H9 (cell line): ENCODE measurements at places on chromosomes 13 and 19. TPM values are rescaled to one million over a fixed set of nuclear protein-coding genes. Genes with fewer than 3 reads are reported as not detected.

DNA sequence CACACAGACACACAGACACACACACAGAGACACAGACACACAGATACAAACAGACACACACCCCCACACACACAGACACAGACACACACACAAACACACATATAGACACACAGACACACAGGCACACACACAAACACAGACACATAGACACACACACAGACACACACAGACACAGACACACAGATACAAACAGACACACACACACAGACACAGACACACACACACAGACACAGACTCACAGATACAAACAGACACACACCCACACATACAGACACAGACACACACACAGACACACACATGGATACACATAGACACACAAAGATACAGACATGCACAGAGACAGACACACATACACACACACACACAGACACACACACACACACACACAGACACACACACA, 174.5 kb downstream of the URI1 start:
- no peak overlapping the region for H3K27ac ChIP-seq
- no peak for DNase-seq
- H3K36me3 ChIP-seq = no peaks in the 10 kb centered on the region; the same call in 2 of the 3 replicates
- no peaks in the 10 kb centered on the region for H3K4me1 ChIP-seq

DNA sequence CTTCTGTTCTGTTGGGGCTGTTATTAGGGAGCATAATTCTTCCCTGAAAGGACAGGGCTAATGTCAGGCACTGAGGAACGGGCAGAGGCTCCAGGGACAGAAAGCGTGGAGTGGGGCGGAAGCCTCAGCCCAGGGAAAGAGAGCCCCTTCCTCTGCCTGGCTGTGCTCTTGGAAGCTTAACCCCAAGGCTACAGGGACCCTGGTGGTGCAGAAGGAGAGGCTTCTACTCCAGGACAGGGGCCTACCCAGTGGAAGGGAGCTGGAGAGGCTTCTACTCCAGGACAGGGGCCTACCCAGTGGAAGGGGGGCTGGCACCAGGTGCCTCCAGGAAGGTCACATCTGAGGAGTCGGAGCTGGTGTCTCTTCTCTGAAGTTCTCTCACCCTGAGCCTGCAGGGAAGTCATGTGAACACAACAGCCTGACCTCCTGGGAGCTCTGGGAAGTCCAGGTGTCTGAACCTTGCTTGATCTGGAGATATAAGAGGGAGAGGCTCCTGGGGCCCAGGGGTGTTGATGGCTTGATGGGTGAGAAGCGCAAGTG, 159.5 kb upstream of the SOX1 start:
- H3K36me3 ChIP-seq = no peaks in the 10 kb centered on the region; the same call in 2 of the 3 replicates
- DNase-seq = peak; percentile 12
- no peak overlapping the region for H3K27ac ChIP-seq
- H3K27me3 ChIP-seq = no peaks in the 10 kb centered on the region

DNA sequence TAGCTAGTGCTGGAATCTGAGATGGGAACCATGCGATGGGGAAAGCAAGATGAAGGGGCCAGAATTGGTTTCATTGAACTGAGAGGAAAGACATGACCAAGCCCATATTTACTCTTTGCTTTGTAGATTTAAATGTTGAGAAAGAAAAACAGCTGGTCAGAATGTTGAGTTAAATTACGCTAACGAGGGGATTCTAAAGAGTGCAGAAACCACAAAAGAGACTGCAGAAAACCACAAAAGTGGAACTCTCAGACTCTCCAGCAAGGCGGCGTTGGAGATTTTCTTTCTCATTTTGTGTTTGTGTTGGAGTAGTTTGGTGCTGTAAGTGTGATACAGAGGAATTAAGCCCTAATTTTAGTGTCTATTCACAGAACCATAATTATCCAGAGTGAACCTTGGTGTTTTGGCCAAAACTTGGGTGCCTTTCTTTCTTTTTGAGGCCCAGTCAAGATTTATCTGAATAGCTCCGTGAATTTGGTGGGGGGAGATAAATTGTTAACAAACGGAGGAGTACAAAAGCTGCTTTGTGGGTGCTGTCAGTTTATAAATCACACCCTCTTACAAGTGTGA, 26.3 kb downstream of the SAE1 start:
- DNase-seq = no peak
- H3K27ac ChIP-seq = peak overlapping the region; percentile 10
- H3K36me3 ChIP-seq = peaks cover 71% of the 10 kb centered on the region

GRCh38 chr19:18495204-18495911, 26.5 kb downstream of the ELL start:
- peaks cover 2% of the 10 kb centered on the region; the same call in 1 of the 2 replicates for H3K4me1 ChIP-seq
- H3K36me3 ChIP-seq = no peaks in the 10 kb centered on the region
- DNase-seq = peak; percentile 43

DNA sequence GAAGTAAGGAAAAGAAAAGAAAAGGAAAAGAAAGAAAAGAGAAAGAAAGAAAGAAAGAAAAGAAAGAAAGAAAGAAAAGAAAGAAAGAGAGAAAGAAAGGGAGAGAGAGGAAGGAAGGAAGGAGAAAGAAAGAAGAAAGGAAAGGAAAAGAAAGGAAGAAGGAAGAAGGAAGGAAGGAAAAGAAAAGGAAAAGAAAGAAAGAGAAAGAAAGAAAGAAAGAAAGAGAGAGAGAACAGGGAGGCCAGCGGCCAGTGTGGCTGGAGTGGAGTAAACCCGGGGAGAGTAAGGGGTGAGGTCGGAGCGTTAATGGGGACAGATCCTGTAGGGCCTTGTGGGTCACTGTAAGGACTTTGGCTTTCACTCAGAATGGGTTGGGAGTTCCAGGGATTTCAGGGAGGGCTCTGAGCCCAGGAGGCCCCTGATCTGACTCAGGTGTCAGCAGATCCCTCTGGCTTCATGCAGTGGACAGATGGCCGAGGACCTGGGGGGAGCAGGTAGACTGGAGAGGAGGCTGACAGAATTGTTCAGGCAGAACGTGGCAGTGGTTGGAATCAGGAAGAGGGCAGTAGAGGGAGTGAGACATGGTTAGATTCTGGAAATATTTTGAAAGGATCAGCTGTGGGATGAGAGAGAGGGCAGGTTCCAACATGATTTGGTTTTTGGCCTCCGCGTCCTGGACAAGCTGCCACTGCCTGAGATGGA, 19.8 kb upstream of the FXYD3 start:
- no peaks in the 10 kb centered on the region for H3K27me3 ChIP-seq
- H3K4me3 ChIP-seq = no peak overlapping the region
- no peak overlapping the region for H3K27ac ChIP-seq
- no peaks in the 10 kb centered on the region for H3K36me3 ChIP-seq
- no peaks in the 10 kb centered on the region for H3K4me1 ChIP-seq
- DNase-seq = no peak

GRCh38 chr19:17647071-17648020, 40.8 kb downstream of the UNC13A start:
- H3K36me3 ChIP-seq = peaks cover 46% of the 10 kb centered on the region
- DNase-seq = peak; percentile 57
- H3K4me3 ChIP-seq = no peak overlapping the region
- no peaks in the 10 kb centered on the region for H3K27me3 ChIP-seq
- H3K4me1 ChIP-seq = no peaks in the 10 kb centered on the region

GRCh38 chr13:102873653-102874052, 27.8 kb downstream of the ERCC5 start:
- no peaks in the 10 kb centered on the region for H3K4me1 ChIP-seq
- H3K36me3 ChIP-seq = peaks cover 20% of the 10 kb centered on the region
- H3K27ac ChIP-seq = no peak overlapping the region
- no peaks in the 10 kb centered on the region for H3K27me3 ChIP-seq

DNA sequence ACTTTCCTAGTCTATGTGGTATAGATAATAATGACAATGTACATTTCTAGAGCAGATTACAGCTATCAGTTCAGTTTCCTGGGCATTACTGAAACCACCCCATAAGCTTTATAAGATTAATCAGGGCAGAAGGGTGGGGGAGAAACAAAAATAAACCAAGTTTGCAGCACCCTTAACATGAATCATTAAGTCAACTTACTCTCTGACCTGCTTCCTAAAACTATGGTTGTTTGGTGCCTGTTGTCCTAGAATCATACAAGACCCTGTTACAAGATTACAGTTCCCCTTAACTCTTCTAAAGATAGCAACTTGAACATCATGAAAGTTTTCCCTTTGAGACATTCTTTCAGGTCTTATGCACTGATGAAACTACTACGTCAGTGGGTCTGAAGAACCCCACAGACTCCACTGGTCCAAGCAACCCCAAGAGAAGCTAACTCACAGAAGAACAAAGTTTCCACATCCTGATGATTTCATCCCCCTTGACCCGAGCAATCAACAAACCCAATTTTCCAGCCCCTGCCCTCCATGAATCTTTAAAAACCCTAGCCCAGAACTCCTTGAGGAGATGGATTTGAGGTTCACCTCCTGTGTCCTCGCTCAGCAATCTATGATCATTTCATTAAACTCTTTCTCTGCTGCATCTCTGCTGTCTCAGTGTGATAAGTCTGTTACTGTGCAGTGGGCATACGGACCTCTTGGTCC, 336.5 kb downstream of the FOXO1 start:
- H3K4me1 ChIP-seq = no peaks in the 10 kb centered on the region; the same call in 1 of the 2 replicates
- no peak overlapping the region for H3K27ac ChIP-seq
- no peak for DNase-seq
- H3K36me3 ChIP-seq = 0 out of 2 replicates have a peak, but pooled peaks cover 3% of the 10 kb centered on the region

DNA sequence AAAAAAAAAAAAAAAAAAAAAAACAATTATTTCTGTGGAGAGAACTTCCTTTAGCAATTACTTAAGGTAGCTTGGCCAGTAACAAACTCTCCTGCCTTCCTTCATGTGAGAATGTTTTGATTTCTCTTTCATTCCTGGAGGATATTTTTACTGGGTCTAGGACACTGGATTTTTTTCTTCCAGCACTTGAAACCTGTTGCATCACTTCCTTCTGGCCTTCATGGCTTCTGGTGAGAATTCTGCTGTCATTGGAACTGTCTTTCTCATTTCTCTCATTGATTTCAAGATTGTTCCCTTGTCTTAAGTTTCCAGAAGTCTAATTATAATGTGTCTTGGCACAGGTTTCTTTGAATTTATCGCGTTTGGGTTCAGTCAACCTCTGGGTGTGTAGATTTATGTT, 19.3 kb upstream of the RAB20 start:
- H3K4me3 ChIP-seq = no peak overlapping the region
- H3K4me1 ChIP-seq = no peaks in the 10 kb centered on the region
- DNase-seq = no peak
- no peaks in the 10 kb centered on the region for H3K27me3 ChIP-seq
- H3K27ac ChIP-seq = no peak overlapping the region
- H3K36me3 ChIP-seq = no peaks in the 10 kb centered on the region

DNA sequence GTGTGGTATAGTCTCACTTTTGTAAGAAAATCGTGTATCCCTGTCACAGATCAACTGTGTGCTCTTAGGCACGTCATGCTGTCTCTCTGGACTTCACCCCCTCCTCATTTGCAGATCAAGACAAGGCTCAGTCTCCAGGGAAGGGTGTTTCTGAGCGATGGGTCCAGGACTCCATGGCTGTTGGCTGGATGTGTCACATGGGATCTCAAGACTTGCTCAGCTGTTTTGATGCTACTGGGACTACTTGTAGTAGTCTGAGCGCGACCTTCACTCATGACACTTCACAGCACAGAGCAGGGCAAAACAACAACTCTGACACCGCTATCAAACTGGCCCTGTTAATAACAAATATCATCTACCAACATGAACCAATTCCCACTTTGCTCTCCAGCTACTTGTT, 36.2 kb downstream of the SMAD9 start:
- H3K27ac ChIP-seq = no peak overlapping the region
- H3K4me3 ChIP-seq = no peak overlapping the region
- no peaks in the 10 kb centered on the region for H3K36me3 ChIP-seq
- H3K27me3 ChIP-seq = no peaks in the 10 kb centered on the region
- peaks cover 3% of the 10 kb centered on the region; the same call in 1 of the 2 replicates for H3K4me1 ChIP-seq
- no peak for DNase-seq

- H3K4me3 ChIP-seq = no peak within 1 kb of the TSS
- peak; percentile 21 for DNase-seq
- H3K27ac ChIP-seq = no peak within 1 kb of the TSS
- H3K4me1 ChIP-seq = peaks cover 2% of the 10 kb centered on the region; the same call in 1 of the 2 replicates
Observed at GRCh38 chr19:49335071-49335783, at the start of gene CD37. CD37 (plus strand) TSS chr19:49335406; CDS start chr19:49335541, 135 bp downstream.

- H3K4me3 ChIP-seq = no peak overlapping the region
- no peaks in the 10 kb centered on the region for H3K27me3 ChIP-seq
- no peak overlapping the region for H3K27ac ChIP-seq
- H3K36me3 ChIP-seq = peaks cover 3% of the 10 kb centered on the region
- DNase-seq = no peak
- H3K4me1 ChIP-seq = no peaks in the 10 kb centered on the region; the same call in 1 of the 2 replicates
Observed at GRCh38 chr19:13262450-13262849, 112.2 kb downstream of the IER2 start.

GRCh38 chr19:8552810-8553209, 24.4 kb downstream of the MYO1F start:
- H3K27ac ChIP-seq = no peak overlapping the region
- no peaks in the 10 kb centered on the region for H3K27me3 ChIP-seq
- peak; percentile 58 for DNase-seq
- H3K4me3 ChIP-seq = no peak overlapping the region

DNA sequence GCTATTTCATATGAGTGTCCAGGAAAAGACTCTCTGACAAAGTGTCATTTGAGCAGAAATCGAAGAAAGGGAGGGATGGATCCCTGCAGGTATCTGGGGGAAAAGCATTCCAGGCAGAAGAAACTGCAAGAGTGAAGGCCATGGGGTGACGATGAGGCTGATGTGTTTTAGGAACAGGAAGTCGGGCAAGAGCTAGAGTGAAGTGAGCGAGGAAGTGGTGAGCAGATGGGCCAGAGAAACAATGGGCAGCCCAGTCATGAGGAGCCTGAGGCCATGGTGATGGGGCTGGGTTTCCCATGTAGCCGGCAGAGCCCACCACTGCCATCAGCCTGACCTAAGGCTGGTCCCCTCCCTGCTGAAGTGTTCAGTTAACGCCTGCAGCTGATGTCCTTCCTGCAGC, 150.2 kb downstream of the TNFSF13B start:
- H3K4me3 ChIP-seq = no peak overlapping the region
- no peak overlapping the region for H3K27ac ChIP-seq
- no peaks in the 10 kb centered on the region for H3K27me3 ChIP-seq
- DNase-seq = no peak

GRCh38 chr13:31904941-31905824, 126.4 kb upstream of the FRY start:
- H3K4me1 ChIP-seq = no peaks in the 10 kb centered on the region
- DNase-seq = no peak
- peaks cover 10% of the 10 kb centered on the region for H3K36me3 ChIP-seq
- H3K27me3 ChIP-seq = no peaks in the 10 kb centered on the region
- H3K27ac ChIP-seq = no peak overlapping the region
- peak overlapping the region; percentile 51; the same call in 1 of the 3 replicates for H3K4me3 ChIP-seq

GRCh38 chr19:54201172-54201701, 579 bp downstream of the RPS9 start:
- peaks cover 3% of the 10 kb centered on the region for H3K4me1 ChIP-seq
- H3K27me3 ChIP-seq = no peaks in the 10 kb centered on the region
- DNase-seq = no peak
- peak overlapping the region; percentile 82 for H3K27ac ChIP-seq

ZIC5 gene
- total RNA-seq = 51.9 and 52.6 TPM in 2 replicates

RFPL4A gene
- not detected in 2 replicates for total RNA-seq

FCAR gene
- not detected in 2 replicates for total RNA-seq

RNF17 gene
- not detected in 2 replicates for total RNA-seq

SULT2B1 gene
- 1.3 and 1.7 TPM in 2 replicates for total RNA-seq

TYROBP gene
- not detected in 2 replicates for total RNA-seq

NXNL1 gene
- total RNA-seq = not detected in 2 replicates

KIR2DL1 gene
- total RNA-seq = not detected in 2 replicates

C19orf33 gene
- 1.2 TPM in 1 of 2 replicates, not detected in the other for total RNA-seq

C13orf46 gene
- total RNA-seq = 0.15 and 0.55 TPM in 2 replicates

ZNF763 gene
- 0.77 and 1.3 TPM in 2 replicates for total RNA-seq

KASH5 gene
- total RNA-seq = 0.39 TPM in 1 of 2 replicates, not detected in the other

DCLK1 gene
- 35.8 and 36.2 TPM in 2 replicates for total RNA-seq

ACER1 gene
- not detected in 2 replicates for total RNA-seq
